ENCODE measurements at places on chromosomes 12 and 14.

- no peak for DNase-seq
Measured at GRCh38 chr12:14664434-14665023, 31.9 kb downstream of the GUCY2C start.

- no peak for DNase-seq
Measured at GRCh38 chr14:96583569-96584041, 81.4 kb downstream of the PAPOLA start.

DNA sequence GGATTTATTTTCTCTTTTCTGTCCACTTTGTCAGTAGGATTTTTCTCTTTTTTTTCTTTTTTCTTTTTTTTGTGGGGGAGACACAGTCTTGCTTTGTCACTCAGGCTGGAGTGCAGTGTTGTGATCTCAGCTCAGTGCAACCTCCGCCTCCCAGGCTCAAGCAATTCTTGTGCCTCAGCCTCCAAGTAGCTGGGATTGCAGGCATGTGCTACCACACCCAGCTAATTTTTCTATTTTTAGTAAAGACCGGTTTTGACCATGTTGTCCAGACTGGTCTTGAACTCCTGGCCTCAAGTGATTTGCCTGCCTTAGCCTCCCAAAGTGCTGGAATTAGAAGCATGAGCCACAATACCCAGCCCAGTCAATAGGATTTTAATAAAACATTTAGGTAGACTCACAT lies 21.0 kb upstream of the TBK1 start:
- no peak for DNase-seq

DNA sequence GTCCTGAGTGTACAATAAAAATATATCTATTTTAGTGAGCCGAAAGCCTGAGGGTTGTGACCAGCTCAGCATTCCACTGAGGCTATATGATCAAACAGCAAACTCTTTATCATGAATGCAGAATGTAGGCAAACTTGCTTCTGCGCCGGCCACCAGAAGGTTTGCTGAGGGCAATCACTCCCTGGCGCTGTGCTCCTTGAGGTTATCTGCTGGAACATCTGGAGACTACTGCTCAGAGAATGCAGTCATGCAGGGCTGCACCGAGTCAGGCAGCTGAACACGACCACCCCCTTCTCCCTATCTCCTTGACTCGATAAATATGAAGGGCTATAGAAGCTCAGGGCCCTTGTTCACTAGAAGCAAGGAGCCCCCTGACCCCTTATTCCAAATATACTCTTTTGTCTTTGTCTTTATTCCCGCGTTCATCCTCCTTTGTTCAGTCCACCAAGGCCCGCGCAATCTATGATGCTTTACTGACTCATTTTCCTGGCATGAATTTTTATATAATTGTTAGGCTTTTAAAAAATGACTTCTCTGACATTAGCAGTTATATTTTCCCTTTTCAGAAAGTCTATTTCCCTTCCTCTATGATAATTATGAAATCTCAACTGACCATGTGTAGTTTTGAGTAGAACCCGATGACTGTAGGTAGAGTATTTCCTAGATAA lies 1089.3 kb downstream of the SLC16A7 start:
- DNase-seq: no peak

- no peak for DNase-seq
Measured at GRCh38 chr14:47674543-47675465, 601 bp downstream of the MDGA2 start.

- DNase-seq: no peak
Measured at GRCh38 chr12:105384916-105385535, 54.5 kb downstream of the C12orf75 start.

DNA sequence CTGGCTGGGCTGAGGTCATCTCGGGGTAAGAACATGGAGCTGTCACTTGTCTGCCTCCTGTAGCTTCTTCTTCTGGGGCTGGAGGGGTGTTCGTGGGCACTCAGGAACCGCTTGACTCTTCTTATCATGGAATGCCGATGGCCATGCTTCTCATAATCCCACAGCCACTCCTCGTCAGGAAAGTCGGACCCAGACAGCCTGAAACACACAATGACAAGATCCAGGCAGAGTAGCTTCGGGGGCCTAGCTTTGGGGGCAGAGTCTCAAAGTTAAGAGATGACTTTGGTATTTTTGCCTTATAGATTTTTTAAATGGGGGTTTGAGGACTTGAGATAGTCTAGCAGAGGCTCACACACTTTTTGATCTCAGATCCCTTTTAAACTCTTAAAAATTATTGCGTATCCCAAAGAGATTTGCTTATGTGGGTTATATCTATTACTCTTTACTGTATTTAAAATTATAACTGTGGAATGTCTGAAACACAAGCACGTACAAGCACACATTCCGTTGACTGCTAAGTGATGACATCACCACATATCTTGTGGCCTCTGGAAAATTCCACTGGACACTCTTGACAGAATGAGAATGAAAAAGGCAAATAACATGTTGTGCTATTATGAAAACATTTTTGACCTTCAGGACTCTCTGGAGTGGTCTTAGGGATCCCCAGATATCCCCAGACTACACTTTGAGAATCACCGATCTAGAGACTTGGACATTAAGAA lies 43.3 kb downstream of the BEST3 start:
- DNase-seq: no peak

GRCh38 chr12:50790081-50790480 lies 26.2 kb downstream of the ATF1 start:
- no peak for DNase-seq

GRCh38 chr12:40801861-40802260 lies 109.6 kb downstream of the CNTN1 start:
- no peak for DNase-seq

DNA sequence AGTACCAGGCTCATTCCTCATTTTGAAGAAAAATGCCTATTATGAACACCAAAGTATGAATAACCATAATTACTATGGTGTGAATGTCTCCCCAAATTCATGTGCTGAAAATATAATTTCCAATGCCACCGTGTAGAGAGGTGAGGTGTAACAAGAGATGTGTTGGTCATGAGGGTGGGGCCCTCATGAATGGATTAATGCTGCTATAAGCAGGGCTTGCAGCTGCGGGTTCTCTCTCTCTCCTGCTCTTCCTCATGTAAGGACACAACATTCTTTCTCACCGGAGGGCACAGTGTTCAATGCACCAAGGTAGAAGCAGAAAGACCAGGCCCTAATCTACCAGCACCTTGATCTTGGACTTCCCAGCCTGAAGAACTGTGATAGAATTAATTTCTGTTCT lies 70.0 kb downstream of the TMTC1 start:
- no peak for DNase-seq
